Kasumi-1 (cell line): ENCODE measurements at places on chromosomes 3 and 15.
A peak's percentile ranks its signal among the peaks of the same experiment; 100 is the strongest.

- DNase-seq, result peak; percentile 86
Measured at GRCh38 chr3:5054098-5054497, 68.0 kb upstream of the ARL8B start.

DNA sequence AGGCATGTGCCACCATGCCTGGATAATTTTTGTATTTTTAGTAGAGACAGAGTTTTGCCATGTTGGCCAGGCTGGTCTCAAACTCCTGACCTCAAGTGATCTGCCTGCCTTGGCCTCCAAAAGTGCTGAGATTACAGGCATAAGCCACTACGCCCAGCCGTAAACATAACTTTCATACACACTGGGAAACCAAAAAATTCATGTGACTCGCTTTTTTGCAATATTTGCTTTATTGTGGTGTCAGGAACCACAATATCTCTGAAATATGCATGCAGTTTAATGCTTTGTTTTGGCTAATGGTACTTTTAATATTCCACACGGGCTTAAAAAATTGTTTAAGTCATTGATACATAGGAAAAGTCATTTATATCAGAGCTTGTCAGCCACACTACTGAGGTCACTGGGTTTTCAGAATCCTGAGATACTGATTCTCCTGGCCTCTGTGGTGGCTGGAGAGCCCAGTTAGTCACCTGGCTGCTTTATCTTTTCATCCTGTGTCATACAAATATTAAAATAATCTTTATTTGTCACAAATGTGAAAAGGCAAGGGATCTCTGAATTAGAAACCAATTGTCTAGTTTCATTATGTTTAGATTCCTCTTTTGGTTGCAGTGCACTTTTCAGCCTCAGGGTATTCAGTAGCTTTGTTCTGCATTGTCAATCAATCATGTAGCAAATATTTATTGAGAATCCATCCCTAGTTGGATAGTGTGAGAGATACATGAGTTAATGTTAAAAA is 10.0 kb downstream of the TMEM62 start:
- DNase-seq, result no peak

DNA sequence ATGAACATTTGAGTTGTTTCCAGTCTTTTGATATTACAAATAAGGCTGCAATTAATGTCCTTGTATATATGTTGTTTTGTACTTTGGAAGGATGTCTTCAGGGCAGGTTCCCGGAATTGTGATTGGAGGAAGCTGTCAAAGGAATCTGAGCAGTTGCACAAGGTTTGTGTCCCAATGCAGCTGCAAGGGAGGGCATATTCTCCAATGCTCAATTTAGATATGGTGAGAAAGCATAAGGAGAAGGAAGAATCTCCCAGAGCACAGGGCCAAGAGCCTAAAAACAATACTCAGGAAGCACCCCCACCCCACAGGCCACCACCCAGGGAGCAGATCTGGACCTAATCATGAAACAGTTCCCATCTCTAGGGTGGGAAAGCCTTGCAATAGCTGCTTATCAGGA is 228.0 kb upstream of the LRRFIP2 start:
- DNase-seq, result no peak

DNA sequence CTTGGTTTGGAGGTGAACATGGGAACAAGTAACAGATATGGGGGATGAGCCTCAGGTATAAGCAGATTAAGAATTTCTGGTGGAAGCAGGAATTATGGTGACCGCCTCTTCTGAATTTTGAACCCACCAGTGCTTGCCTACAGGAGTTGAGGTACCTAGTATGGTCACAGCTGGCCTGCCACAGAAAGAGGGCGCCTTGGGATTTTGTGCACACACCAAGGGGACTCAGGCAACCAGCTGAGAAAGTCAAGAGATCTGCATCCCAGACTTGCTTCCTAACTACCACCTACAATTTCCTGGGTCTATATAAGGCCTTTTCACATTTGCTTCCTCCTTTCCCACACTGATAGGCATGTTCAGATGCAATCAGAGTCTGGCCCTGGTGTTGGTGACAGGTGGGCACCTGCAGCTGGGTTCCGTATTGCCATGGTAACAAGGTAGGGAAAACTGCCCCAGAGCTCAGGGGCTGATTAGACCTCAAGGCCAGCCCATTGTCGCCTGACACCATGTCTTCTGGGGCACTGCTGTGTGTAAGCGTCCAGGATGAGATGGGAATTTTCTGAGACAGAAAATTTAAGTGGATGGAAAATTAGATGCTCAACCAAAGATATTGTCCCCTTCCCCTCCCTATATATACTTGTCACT is 75.9 kb upstream of the RASGRF1 start:
- DNase-seq, result no peak

- no peak for DNase-seq
Measured at GRCh38 chr3:72401005-72401545, 447.2 kb downstream of the SHQ1 start.

- no peak for DNase-seq
Measured at GRCh38 chr3:68664276-68664675, 268.1 kb downstream of the TAFA4 start.

DNA sequence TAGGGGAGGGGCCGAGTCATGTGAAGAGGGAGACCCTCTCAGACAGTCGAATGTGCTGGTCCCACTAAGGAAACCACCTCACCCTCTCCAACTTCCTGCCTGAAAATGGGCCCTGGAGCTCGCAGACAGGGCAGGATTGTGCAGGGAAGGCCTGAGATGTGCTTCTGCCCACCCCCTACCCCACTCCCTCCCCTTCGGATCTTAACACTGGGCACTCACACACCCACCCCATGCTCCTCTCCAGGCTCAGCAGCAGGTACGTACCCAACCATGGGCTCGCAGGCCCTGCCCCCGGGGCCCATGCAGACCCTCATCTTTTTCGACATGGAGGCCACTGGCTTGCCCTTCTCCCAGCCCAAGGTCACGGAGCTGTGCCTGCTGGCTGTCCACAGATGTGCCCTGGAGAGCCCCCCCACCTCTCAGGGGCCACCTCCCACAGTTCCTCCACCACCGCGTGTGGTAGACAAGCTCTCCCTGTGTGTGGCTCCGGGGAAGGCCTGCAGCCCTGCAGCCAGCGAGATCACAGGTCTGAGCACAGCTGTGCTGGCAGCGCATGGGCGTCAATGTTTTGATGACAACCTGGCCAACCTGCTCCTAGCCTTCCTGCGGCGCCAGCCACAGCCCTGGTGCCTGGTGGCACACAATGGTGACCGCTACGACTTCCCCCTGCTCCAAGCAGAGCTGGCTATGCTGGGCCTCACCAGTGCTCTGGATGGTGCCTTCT is 20.0 kb downstream of the ATRIP start:
- DNase-seq, result no peak
